ENCODE measurements at places on chromosomes 5 and 9. TPM values are rescaled to one million over a fixed set of nuclear protein-coding genes. Genes with fewer than 3 reads are reported as not detected.

The TRIM36 gene
- total RNA-seq: 0.27 TPM

- DNase-seq: peak; percentile 47
- H3K4me3 ChIP-seq: peak overlapping the region; percentile 25
- no peaks in the 10 kb centered on the region for H3K27me3 ChIP-seq
- peak overlapping the region; percentile 84 for H3K27ac ChIP-seq
- H3K36me3 ChIP-seq: peaks cover 12% of the 10 kb centered on the region
- peaks cover 56% of the 10 kb centered on the region for H3K4me1 ChIP-seq
Observed at GRCh38 chr5:96279801-96280542, 153.1 kb downstream of the PCSK1 start.

GRCh38 chr5:40273936-40274335 is 405.8 kb upstream of the PTGER4 start:
- no peaks in the 10 kb centered on the region for H3K27me3 ChIP-seq
- DNase-seq: peak; percentile 23

DNA sequence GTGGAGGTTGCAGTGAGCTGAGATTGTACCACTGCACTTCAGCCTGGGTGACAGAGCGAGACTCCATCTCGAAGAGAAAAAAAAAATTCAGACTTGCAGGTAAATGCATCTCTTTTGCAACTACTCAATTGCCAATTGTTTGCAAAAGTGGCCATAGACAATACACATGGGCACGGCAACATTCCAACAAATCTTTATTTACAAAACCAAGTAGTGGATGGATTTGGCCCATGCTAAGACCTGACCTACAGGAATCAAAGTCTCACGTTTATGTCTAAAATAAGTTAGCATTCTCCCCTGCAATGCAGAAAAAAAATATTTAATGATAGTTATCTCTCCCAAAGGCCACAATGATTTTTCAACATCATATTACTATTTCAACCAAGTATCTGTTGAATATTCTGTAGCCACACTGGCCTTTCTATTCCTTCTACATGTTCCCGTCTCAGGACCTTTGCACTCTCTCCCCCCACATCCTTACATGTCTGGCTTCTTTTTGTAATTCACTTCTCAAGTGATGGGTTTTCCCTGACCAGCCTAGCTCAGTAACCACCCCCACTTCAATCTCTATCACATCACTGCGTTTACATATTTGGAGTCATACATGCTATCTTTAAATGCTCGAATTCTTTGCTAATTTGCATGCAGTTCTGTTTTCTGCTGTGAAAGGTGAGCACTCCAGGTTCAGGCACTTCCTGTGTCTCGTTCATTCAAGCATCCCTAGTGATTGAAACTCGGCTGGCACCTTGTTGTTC is 54.2 kb downstream of the FNBP1 start:
- no peak for DNase-seq
- no peak overlapping the region for H3K4me3 ChIP-seq
- peaks cover 15% of the 10 kb centered on the region for H3K36me3 ChIP-seq
- peak overlapping the region; percentile 1 for H3K27ac ChIP-seq
- H3K27me3 ChIP-seq: no peaks in the 10 kb centered on the region
- H3K4me1 ChIP-seq: peaks cover 47% of the 10 kb centered on the region

GRCh38 chr9:5509573-5509972 is 758 bp upstream of the PDCD1LG2 start:
- H3K27me3 ChIP-seq: peaks cover 3% of the 10 kb centered on the region
- H3K4me3 ChIP-seq: peak overlapping the region; percentile 93
- H3K36me3 ChIP-seq: peaks cover 49% of the 10 kb centered on the region
- peaks cover 83% of the 10 kb centered on the region for H3K4me1 ChIP-seq
- DNase-seq: peak; percentile 95

- no peak for DNase-seq
- no peaks in the 10 kb centered on the region for H3K27me3 ChIP-seq
- no peaks in the 10 kb centered on the region for H3K4me1 ChIP-seq
- H3K27ac ChIP-seq: no peak overlapping the region
Observed at GRCh38 chr5:82563745-82564144, 285.6 kb upstream of the RPS23 start.

Measured in HFFc6 (cell line).